ENCODE measurements at places on chromosomes 12 and 14.
A peak's percentile ranks its signal among the peaks of the same experiment; 100 is the strongest.

GRCh38 chr12:93892423-93893268, 215.5 kb downstream of the CRADD start:
- no peak for DNase-seq

DNA sequence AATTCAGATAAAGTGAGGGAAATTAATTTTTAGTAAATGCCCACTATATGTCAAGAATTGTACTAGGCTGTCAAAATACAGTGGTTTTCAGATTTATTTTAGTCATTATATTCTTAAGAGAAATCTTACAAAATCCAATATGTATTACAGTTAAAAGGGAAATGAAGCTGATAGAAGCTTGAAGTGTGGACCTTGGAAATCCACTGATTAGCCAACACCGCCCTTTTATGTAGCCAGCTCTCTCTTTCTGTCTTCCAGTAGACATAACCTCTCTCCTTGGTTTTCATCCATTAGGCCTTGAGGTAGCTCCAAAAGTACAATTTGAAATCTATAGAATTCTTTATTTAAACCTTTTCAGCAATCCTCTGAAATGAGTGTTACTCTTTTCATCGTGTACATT, 63.2 kb downstream of the USP15 start:
- DNase-seq = no peak

DNA sequence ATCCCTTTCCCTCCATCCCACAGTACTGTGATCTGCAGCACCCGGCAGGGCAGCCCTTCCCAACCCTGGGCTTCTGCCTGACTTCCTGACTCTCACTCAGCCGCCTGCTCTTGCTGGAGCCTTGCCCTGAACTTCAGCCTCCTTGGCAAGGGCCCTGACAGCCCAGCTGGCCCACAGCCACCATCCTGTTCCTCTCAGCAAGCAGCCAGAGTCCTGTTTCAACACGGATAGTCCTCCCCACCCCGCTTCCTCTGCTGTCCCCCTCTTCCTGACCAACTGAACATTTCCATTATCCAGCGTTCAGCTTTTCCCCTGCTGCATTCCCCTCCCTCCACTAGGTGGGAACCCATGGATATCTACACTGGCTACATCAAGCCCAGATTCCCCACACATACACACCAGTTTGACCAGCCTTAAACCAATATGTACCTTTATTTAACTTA, 74.0 kb upstream of the MDM1 start:
- DNase-seq = no peak

DNA sequence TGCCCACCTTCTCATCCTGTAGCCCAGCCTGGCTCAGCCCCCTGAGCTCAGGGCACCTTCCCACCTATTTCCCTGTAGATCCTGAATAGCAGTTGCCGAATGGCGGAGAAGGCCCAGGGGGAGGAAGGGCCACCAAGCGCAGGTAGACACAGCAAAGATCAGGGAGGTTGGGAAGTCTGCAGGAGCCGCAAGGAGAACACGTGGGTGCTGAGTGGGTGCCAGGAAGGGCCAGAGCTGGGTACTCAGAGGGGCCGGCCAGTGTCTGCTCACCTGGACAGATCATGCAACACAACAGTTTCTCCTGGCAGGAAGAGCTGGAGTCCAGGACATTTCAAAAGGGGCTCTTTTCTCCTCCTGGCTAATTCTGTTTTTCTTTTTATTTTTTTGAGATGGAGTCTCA, 30.6 kb downstream of the CHGA start:
- DNase-seq = no peak

DNA sequence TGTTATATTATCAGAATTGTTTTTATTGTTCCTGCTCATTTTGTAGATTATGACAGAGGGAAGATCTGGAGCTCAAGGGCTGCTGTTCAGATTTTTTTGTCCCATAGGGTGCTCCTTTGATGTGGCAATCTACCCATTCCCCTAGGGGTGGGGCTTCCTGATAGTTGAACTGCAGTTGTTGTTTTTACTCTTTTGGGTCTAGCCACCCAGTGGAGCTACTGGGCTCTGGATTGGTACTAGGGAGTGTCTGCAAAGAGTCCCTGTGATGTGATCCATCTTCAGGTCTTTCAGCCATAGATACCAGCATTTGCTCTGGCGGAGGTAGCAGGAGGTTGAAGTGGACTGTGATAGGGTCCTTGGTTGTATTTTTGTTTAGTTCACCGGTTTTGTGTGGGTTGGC, 57.9 kb upstream of the SLCO1B1 start:
- no peak for DNase-seq

DNA sequence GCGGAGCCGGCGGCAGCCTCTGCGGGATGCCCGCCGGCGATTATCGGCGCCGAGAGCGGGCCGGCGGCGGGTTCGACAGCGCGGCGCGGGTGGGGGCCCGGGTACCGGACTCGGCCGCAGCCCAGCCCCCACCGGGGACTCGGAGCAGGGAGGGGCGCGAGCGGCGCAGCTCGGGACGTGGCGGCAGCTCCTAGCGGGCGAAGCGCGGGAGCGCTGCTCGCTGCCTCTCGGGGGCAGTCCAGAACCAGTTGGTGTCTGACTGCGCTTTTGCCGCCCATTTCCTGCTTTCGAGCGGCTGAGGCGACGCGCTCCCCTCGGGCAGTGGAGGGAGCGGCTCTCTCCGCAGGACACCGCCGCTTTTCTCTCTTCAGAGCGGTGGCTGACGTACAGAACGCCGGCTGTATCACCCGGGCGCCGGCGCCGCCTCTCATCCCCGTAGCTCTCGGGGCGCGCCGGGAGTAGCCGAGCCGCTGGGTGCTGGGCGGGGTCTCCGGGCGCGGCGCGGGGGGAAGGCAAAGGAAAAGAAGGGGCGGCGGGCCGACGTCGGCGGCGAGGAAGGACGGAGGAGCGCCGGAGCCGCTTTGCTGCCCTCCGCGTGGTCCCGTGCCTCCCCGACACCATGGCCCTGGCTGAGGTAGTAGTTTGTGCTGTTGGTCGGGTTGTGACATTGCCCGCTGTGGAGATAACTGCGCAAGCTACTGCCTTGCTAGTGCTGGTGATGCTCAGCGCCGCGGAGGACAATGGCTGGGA, 136.6 kb downstream of the MON2 start:
- DNase-seq = peak; percentile 68

- DNase-seq = no peak
Observed at GRCh38 chr14:103503296-103503695, 19.3 kb downstream of the CKB start.

DNA sequence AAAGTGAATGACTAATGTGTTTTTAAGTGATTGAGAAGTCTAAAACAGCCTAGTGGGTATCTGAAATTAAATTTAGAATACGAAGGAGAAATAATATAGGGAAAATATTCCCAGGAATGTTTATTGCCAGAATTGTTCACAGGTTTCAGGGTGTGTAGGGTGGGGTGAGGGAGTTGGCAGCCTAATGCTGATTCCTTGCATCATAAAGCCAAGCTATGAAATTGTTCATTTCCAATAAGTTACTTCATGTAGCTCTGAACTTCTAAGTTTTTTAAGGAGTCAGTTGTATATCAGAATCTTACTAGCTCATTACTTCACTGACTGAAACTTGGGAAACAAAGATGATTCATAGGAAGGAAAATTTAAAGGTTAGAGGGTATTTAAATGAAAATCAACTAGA, 56.4 kb downstream of the RAB35 start:
- DNase-seq = no peak

DNA sequence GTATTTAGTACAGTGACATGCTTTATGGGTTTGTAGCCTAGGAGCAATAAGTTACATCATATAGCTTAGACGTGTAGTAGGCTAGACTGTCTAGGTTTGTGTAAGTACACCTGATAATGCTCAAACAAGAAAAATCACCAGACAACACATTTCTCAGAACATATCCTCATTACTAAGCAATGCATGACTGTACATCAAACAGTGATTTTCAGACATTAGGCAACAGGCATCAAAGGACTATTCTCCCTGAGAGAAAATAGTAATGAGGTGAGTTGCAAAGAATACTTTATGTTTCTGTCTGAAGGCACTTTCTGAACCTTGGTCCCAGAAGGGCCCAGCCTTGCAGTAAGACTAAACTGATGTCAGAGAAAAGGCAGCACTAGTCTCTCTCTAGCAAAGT, 48.4 kb upstream of the SYT10 start:
- no peak for DNase-seq

- no peak for DNase-seq
Observed at GRCh38 chr12:83462419-83462818, 775.7 kb downstream of the TMTC2 start.

- DNase-seq = no peak
Observed at GRCh38 chr14:104091927-104092771, 6.6 kb downstream of the ASPG start.

GRCh38 chr14:101895256-101895655, 69.1 kb upstream of the DYNC1H1 start:
- no peak for DNase-seq

DNA sequence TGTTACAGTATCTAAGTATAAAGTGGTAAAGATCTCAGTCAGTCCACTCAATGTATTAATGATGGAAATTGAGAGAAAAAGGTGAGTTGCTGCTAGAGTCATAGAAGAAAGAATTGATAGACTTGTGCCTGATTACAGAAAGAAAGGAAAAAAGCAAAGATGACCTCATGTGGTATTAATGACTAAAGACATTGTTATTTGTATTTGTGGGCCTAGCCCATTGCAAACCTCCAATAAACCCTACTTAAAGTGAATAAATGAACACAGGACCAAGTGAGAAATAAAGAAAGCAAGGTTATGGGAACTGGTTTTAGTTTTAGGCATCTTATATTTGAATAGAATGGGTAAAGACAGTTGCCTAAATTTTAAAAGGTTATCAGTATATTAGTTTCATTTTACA, 105.5 kb downstream of the SYT1 start:
- DNase-seq = no peak

- no peak for DNase-seq
Observed at GRCh38 chr12:93573552-93574223, 1.2 kb downstream of the SOCS2 start.

DNA sequence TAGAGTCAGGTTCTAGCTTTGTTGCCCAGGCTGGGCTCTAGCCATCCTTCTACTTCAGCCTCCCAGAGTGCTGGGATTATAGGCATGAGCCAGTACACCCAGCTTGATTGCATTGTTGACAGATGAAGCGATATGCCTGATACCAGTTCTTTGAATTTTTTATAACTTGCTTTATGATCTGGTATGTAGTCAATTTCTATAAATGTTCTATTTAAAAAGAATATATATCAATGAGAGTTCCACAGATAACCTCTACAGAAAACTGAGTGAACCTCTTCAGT, 99.8 kb downstream of the DIP2B start:
- DNase-seq = no peak

DNA sequence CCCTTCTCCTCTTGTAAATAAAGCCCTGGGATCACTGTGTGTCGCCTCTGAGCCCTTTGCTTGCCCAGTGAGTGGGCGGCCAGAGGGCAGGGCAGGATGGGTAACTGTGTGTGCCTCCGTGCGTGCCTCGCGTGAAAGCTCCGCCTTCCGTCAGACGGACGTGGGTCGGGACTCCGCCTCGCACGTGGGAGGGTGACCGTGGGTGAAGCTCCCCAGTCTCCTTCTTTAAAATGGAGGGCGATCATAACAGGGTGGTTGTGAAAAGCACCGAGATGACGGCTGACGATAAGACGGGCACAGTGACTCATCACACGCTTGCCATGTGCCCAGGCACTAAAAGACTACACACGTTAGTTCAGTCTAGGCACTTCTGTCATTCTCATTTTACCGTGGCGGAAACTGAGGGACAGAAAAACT, 9.2 kb downstream of the PHB2 start:
- DNase-seq = peak; percentile 92

DNA sequence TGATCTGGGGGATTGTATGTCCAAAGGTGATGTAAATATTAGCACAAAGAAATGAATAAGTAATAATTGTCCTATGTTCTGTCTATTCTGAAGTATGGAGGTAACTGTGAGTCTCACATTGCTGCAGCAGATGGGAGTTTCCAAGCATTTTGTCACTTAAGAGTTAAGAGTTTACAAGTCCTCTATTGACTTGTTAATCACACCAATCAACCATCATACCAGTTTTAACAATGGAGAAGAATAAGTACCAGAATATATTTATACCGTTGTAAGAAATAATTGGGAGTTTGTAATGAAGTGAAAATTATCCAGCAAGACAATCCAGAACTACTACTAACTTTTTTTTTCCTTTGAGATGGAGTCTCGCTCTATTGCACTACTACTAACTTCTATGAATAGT, 139.1 kb downstream of the MDGA2 start:
- DNase-seq = no peak
